Upper lobe of left lung (tissue), 6 donors: ENCODE measurements at places on chromosomes 16 and 17. TPM values are rescaled to one million over a fixed set of nuclear protein-coding genes. Genes with fewer than 3 reads are reported as not detected.

Gene UTS2R
- total RNA-seq, result not detected

Gene C16orf74
- total RNA-seq, result 1.2 TPM

Gene RAB37
- total RNA-seq, result 7.1 TPM

- no peak for DNase-seq
Measured at GRCh38 chr17:30808785-30809286, 15.7 kb downstream of the CRLF3 start.

DNA sequence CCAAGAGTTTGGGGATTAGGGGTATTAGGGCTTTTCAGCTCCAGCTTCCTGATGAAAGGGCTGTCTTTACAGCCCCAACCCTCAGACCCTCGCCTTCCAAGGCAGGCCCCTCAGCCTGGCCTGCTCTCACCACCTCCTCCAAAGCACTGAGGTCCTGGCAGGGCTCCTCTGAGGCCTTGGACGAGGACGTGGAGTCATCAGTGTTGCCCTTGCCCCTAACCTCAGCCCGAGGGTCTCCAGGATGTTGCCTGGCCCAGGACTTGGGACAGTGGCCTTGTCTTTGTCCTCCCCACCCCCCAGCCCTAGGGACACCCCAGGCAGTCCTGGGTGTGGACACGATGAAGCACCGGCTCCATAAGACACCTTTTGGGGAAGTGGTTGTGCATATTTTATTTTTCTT lies 28.2 kb downstream of the B9D1 start:
- DNase-seq, result no peak
